Ammon's horn (tissue), 1 donor: ENCODE measurements at places on chromosomes 3 and 15.
A peak's percentile ranks its signal among the peaks of the same experiment; 100 is the strongest.

DNA sequence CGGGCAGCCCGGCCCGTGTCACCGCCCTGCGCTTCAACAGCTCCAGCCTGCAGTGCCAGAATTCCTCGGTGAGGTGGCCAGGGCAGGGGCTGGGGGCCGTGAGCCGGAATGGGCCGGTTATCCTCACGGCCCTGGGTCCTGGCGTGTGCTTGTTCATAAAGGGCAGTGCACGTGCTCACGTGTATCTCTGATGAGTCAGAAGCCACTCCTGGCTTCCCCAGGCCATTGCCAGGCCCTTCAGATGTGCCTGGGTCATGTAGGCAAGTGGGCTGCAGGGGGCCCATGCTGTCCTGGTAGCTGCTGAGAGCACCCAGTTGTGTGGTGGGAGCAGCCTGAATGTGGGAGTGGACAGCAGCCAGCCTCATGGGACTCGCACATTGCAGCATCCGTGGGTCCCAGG, 29.2 kb downstream of the PLXNA1 start:
- DNase-seq: no peak

DNA sequence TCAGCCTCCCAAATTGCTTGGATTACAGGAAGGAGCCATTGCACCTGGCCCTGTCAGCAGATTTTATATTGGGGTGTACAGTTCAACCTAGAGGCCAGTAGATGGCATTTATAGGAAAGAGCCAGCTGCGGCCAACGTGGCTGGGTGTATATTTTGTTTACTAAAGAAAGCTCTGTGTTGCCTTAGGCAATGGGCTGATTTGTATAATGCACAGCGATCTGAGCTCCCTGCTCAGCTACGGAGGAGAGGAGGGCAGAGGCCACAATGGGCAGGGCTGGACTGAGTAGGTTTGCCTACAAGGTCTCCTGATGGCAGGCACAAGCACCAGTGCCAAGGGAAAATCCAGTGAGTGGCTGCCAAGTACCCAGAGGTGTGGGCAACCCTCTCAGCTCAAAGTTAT, 282.4 kb downstream of the ARPP21 start:
- no peak for DNase-seq

DNA sequence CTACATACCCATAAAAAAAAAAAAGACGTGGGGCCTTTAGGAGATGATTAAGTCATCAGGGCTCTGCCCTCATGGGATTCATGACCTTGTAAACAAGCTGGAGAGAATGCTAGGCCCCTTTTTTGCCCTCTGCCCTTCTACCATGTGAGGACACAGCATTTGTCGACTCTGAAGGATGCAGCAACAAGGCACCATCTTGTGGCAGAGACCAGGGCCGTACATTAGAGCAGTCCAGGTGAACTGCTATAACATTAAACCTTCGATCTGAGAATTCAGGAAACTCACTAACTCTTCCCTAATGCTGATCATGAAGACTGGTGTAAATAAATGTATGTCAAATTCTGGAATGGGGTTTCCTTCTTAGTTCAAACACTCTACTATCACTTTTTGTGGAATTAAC, 30.7 kb upstream of the SIAH2 start:
- no peak for DNase-seq

DNA sequence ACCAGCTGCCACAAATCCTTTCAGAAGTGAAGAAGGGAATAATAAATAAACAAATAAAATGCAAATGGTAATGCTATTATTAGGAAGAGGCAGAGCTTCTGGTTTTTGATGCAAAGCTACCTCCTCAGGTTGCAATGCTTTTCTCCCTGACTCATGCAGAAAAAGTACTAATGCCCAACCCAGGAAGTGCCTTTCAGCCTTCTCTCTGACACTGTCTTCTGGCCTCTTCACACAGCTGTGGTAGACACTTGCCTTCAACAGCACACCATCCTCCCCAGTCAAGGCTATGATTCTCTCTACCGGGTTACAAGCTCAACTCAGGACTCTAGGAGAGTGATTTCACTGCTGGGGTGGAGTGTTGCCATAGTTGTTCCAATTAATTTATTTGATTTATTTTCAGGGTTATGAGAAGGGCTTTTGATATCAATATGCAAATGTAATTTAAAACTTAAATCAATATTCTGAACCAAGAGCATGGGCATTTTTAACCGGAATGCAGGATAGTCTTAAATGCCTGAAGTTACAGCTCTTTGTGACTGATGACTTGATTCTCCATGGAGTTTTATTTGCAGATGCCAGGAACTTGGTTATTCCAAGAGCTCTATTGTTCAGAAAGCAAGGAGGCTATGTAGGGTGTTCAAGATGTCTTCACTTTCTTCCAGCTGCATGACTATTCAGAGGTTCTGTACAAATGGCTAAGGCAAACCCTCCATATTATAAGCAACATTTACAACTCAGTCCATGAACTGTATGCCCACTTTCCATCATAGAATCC, 27.1 kb upstream of the GALNT15 start:
- no peak for DNase-seq

DNA sequence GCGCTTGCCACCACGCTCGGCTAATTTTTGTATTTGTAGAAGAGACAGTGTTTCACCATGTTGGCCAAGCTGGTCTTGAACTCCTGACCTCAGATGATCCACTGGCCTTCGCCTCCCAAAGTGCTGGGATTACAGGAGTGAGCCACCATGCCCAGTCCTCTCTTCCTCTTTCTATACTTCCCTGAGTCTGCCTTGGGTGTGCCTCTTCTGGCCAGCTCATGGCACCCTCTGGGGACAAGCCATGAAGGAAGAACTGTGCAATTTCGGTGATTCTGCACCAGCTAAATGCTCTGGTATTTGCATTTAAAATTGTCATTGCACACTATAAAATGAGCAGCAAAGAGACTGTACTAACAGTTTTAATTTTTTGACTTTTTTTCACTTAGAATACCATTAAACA, 66.6 kb downstream of the IL20RB start:
- no peak for DNase-seq

DNA sequence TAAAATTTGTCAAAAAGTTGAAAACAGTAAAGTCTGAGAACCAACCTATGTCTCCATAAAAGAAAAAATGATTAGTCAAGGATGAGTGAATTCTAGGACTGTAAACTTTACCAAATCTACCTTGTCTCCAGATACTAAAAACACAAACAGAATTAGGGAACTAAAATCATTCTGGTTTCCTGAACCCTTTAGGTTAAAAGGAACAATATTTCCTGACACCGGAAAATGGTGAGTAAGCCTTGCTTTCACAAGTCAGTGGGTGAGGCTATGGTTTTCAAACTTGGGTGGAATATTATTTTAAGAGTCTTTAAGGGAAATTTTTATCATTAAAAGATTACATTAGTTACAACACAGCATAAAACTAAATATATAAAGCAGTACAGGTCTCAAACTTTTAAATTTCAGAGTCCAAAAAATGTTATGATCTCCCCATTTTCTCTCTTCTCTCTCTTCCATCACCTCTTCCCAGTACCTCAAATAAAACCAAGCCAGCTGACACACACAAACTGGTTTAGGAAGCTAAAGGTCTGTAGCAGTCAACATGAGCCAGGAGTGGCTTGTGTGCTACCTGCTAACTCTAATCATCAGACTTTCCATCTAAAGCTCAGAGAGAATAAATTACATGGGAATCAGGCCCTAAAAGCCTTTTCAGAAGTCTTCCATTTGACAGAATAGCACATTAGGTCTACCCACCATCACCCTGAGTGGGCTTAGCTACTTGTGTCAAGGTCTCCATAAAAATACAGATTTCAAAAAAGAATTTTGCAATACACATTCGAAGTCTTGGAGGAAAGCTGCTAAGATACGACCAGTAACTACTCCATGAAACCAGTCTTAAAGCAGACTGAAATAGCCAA, 2.2 kb downstream of the SLC12A6 start:
- no peak for DNase-seq

- no peak for DNase-seq
Measured at GRCh38 chr3:161640181-161640580, 143.6 kb downstream of the OTOL1 start.

GRCh38 chr15:61613729-61614128, 384.6 kb upstream of the RORA start:
- DNase-seq: no peak

GRCh38 chr3:152621967-152622810, 212.7 kb upstream of the P2RY1 start:
- DNase-seq: no peak

DNA sequence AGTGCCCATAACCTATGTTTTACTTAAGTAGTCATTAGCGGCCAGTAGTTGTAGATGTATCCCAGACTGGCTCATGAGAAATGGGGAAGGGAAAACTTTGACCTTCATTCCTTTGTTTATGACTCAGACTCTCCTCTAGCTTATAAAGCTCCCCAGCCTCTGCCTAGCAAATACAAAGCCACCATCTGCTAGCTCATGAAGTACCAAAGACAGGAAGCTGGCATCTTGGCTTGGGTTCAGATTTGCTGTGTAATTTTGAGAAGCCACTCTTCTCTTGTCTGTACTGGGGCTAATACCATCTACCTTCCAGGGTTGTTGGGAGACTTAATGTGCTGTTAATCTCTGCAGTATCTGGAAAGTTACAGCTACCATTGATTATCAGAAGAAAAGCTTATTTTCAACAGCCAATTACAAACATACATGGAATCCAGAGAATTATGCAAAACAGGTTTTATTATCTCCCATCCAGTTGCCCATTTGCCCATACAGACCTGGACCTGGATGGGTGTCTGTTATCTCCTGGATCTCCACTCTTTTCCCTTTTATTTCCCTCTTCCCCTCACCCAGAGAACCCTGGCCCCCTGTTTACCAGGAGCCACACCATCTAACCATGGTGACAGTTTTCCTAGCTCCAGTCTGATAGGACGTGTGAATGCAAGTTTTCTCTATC, 153.8 kb downstream of the SEMA6D start:
- DNase-seq: peak; percentile 34

- DNase-seq: no peak
Measured at GRCh38 chr3:6248528-6248927, 612.4 kb upstream of the GRM7 start.

- DNase-seq: no peak
Measured at GRCh38 chr3:32195995-32196540, 42.4 kb upstream of the CMTM8 start.

- no peak for DNase-seq
Measured at GRCh38 chr3:109369510-109369909, 32.2 kb upstream of the DPPA4 start.

GRCh38 chr3:134145183-134145582, 105.5 kb downstream of the RYK start:
- no peak for DNase-seq

GRCh38 chr15:67570875-67571647, 28.6 kb downstream of the MAP2K5 start:
- DNase-seq: no peak

- no peak for DNase-seq
Measured at GRCh38 chr3:43854283-43854682, 163.5 kb downstream of the ABHD5 start.

DNA sequence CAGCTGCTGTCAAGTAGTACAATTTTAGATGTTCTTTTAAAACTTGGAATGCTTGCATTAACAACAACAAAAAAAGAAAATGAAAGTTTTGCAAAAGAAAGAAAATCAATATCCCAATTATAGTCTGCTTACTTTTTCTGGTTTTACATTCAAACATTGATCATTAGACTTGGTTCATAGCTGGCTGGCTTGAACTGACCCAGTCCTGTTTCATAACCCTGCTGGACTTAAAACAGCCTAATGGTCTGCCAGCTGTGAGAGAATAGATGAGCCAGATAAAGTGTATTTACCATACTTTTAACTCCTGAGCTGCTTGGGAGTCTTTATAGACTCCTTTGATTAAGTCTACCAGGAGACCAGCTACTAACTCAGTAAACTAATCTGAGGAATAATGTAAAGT, 59.2 kb downstream of the PIAS1 start:
- DNase-seq: no peak

DNA sequence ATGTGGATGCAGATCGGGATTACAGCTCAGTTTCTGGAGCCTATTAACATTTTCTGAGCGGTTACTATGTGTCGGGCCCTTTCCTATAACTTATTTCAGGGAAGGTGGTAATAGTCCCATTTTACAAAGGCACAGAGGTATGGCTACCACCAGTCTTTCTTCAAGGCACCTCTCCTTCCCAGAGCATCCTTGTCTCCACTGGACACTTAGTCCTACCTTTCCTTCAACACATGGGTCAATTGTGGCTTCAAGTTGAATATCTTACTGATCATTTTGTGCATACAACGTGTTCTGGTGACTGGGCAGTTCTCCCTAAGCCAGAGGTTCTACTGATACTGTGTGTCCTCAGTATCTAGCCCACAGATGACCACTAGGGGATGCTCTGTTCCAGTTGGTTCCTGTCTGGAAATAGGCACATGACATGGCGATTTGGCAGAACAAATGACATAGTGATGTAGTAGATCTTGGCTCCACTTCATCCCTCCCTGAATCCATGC, 60.7 kb upstream of the CMTM8 start:
- DNase-seq: peak; percentile 24

- no peak for DNase-seq
Measured at GRCh38 chr15:89506026-89506686, 9.8 kb upstream of the RHCG start.
